ENCODE measurements at places on chromosomes 12 and 14.
A peak's percentile ranks its signal among the peaks of the same experiment; 100 is the strongest.

DNA sequence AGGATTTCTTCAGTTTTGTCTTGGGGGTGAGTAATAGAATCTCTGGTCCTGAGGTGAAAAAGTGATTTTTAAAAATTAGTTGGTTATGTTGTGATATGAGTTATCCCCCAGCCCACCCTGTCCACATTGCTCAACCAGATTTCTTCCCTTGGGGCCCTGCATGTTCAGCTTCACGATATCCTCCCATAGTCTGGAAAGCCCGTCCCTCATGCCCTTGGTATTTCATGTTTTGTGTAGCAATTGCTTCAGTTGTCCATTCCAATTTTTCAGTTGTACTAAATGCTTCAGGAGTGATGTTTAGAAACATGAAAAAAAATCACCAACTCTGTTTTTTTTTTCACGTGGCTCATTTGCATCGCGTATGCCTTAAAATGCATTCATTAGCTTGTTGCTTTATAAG, 17.5 kb upstream of the BICD1 start:
- no peak for DNase-seq

DNA sequence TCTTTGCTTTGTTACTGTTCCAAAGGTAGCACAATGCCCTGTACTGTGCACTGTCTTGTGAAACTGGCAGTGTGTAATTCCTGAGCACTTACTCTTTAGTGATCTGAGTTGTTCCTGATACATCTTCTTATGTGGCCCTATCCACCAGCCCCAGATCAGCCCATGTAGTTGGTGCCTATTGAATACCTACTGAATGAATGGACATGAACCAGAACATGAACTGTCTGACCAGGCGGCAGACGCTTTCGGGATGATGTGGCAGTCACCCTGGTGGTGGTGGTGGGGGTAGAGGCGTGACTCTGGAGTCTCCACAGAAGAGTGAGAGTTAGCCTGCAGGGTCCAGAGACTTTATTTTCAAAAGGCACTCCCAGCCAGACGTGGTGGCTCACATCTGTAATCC, 46.6 kb upstream of the PAPOLA start:
- no peak for DNase-seq

GRCh38 chr14:23361320-23361719, 3.7 kb downstream of the EFS start:
- peak; percentile 73 for DNase-seq

DNA sequence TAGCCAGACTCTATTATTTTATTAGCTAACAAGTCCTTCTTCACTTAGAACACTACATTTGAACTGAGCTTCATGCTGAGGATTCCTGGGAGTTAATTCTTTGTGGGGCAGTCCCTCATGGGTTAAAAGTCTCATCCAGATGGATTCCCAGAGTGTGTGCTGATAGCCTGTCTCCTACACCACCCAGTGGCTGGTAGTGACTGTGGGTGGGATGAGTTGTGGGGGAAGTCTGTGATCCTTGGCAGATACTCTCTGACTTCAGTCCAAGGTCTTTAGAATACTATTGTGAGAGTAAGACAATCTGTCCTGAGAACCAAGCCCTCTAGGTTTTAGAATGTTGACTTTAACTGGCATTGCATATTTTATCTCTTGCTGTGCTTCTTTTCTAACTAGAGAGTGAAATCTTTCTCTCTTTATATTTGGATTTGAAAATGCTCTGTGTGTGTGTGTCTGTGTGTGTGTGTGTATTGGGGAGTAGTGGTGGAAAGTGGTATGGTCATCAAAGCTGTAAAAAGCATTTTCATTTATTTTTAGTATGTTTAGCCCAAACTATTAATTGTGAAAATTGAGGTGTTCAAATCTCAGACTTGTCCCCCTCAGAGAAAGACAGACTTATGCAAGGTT, 37.3 kb downstream of the AKAP6 start:
- DNase-seq = peak; percentile 84

GRCh38 chr14:99983251-99984015, 81.8 kb upstream of the EVL start:
- no peak for DNase-seq

DNA sequence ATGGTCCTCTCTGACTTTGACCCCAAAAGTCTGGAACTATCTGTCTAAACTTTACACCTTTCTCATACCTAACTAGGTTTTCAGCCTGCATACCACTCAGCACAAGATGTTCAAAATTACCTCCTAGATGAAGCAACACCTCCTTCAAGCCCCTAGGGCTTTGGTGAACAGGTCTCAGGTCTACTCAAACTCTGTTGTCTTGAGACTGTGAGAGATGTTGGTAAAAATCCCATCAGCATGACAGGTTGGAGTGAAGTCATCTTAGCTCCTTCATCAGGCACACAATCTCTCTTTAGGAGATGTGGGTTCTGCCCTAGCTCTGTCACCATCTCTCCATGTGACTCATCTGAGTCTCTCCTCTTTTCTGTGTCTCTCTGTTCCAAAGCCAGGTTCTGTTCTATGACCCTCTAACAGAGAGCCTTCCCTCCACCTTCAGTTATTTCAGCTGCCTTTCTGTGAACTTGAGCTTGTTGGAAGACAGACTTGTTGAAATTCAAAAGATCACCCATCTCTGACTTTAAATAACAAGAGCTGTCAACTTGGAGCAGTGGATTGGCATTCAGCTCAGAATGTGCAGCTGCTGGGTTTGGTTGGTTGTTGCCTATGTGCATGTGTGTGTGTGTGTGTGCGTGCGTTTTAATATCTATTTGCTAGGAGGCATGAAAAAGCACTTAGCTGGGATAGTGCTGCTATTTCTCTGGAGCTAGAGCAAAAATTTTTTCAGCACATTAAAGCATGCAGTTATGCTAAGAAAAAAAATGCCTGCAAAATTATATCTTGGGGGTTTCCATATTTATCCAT, 130.7 kb downstream of the CRACR2A start:
- DNase-seq = peak; percentile 65

DNA sequence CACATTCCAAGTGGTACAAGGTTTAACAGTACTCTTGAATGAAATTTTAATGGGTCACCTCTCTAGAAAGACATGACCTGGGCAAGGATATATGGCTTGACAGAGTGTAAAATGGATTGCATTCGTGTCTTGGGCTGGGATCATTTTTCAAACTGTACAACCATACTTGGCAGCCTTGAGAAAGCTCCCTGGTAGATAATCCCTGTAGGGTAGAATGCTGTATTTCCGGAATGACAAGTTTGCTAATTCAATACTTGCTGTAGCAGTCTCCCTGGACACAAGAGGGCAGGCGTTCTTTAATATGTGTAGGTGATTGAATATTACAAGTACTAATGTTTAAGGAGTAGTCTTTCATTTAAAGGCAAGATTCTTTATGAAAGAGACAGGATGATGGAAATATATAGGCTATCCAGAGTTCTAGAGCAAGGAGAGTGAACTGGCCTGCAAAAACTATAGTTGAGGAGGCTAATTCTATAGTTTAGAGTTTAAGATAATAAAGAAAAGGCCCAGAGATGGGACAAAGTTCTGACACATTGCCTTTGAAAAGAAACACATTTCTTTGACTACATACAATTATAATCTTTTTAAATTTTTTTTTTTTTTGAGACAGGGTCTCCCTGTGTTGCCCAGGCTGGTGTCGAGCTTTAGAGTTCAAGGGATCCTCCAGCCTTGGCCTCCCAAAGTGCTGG, 53.4 kb downstream of the PLBD1 start:
- DNase-seq = no peak

DNA sequence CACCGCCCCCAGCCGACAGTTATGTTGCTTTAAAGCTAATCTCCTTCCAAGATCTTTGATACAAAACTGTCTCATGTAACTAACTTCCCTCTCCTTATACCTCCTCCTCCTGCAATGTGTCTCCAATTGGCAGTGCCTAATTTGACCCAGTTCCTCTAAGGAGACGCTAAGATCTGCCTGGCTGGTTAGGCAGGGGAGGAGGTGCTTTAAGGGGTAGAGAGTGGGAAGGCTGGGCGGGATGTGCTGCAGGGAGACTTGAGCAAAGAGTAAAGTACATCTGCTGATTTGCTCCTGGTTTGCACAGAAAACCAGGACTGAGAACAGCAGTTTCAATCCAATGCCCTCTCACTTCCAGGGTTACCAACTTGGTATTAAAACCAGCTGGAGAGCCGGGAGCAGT, 7.4 kb upstream of the IKZF4 start:
- peak; percentile 83 for DNase-seq

GRCh38 chr12:50182461-50182860, 15.3 kb upstream of the CERS5 start:
- no peak for DNase-seq

GRCh38 chr14:103549361-103550311, 12.8 kb downstream of the BAG5 start:
- DNase-seq = peak; percentile 90

DNA sequence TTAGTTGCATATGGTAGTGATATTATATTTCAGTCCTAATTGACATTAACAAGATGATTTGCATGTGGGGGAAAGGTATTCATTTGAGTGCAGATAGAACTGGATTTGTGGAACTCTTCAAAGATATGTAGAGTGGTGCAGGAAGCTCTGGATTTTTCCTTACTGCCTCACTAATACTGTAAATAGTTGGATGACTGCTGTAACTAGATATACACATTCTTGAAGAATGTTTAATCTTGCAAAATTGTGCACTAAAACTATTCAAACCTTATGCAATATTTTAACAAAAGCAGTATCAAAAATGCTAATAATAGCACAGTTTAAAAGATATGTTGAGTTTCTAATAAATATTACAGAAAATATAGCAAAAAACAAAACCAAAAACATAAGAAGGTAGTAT, 43.1 kb upstream of the ATF7IP start:
- DNase-seq = no peak

GRCh38 chr14:104889375-104889757, 24.3 kb downstream of the CEP170B start:
- no peak for DNase-seq

DNA sequence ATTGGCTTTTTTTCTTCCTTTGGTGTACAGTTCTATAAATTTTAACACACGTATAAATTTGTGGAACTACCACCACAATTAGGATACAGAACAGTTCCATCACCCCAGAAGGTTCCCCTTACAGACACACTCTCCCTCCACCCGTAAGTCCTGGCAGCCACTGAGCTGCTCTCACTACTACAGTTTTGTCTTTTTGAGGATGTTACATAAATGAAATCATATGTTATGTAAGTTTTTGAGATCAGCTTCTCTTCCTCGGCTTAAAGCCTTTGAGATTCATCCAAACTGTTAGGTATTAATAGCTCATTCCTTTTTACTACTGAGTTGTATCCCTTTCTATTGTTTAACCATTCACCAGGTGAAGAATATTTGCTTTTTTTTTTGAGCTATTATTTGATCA, 74.3 kb upstream of the SLC24A4 start:
- no peak for DNase-seq

DNA sequence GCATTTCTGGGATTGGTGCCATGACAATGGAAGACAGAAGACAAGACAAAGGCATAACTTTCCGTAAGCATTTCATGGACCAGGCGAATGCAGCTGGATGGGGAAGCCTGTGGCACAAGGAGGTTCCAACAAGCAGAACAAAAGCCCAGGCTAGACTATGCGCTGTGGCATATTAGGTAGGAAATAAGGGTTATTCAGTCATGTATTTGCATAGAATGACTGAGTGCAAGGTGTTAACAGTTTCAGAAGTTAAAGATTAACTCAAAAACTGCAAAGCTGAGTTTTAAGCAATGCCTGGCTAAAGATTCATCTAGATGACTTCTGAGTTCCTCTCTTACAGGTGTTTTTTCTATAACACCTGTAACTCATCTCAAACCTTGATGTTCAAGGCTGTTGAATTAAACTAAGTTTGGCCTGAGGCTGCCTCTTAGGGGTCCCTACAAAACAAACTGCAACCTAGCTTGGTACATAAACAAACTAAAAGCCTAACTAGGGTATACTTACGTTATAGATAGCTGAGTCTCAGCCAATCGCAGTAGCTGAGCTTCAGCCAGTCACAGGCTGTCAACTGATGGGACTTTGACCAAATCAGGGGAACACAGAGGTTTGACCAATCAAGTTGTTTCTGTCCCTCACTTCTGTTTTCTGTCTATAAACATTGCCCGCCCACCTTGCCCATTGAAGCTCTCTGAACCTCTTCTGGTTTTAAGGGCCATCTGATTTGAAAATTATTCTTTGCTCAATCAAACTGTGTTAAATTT, 52.2 kb upstream of the PLBD1 start:
- no peak for DNase-seq

- DNase-seq = no peak
Observed at GRCh38 chr12:69389831-69390230, 30.3 kb downstream of the YEATS4 start.

DNA sequence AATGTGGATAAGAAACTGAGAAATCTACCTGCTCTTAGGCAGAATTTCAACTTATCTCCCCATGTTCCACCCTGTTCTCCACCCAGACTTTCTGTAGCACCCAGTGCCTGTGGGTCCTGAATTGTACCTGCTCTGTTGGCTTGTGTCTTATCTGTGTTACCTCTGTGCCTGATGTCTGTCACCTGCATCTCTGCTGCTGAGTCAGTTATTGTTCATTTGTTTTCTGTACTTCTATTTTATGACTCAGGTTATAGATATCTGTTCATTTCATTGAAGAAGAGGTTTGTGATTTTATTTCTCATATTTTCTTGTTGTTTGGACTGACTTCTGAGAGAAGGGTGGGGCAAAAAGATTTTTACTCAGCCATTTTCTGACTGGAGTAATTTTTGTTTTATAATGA, 11.7 kb downstream of the SOCS4 start:
- DNase-seq = no peak

DNA sequence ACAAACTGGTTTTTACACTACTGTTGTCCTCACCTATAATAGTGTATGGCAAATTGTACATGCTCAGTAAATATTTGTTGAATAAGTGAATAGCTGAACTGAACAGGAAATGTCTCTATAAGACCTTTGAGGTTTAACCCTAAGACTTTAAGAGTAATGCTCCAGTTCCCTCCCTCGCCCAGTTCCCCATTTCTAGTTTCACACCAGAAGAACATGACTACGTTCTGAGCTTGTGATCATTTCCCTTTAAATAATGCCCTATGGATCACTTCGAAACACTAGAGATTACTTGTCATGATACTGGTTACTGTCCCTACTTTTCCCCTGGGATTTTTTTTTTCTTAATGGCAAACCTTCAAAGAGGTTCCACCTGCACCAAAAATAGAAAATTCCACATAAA, 69.3 kb downstream of the PRKD1 start:
- DNase-seq = no peak

- DNase-seq = peak; percentile 32
Observed at GRCh38 chr12:113065126-113066007, 8.8 kb downstream of the DTX1 start.

DNA sequence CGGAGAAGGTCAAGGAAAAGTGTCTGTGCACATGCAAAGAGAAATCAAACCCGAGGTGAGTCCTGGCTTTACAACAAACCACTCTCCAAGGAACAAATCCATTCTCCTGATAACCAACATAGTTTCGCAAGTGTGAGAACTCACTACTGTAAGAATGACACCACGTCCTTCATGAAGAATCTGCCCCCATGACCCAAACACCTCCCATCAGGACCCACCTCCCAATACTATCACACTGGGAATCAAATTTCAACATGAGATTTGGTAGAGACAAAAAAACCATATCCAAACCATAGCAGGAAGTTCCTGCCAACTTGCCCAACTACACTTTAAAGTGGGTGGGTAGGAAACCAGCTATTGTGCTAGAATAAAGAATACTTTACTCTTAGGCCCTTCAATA, 2.4 kb upstream of the ERC1 start:
- no peak for DNase-seq
